Stimulated activated CD4-positive, alpha-beta T cell treated with anti-CD3 and anti-CD28 coated beads, Interleukin-12 subunit alpha, Interleukin-12 subunit beta, amount 100 ng/mL, for 48 hours (primary cell): ENCODE measurements at places on chromosomes 12 and 14.

DNA sequence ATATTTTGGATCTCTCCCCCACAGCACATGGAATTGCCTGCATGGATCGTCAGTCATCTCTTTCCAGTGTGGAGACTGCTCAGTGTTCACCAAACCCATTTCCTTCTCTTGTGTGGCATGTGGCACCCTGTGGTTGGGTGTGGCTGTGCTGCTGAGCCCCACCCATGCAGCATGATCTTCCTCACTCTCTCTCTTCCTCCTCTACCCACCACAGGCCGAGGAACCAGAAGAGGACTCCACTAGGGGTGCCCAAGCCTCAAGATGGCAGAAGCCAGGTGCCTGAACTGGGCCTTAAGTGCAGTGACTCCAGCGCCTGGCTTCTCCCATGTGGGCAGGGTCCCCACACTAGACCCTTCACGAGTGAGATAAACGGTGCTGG lies 66.8 kb upstream of the GPR68 start:
- peak; percentile 17 for DNase-seq

GRCh38 chr12:73445658-73446324 lies 1091.8 kb upstream of the ATXN7L3B start:
- no peak for DNase-seq

- no peak for DNase-seq
Observed at GRCh38 chr12:47712171-47712570, 6.3 kb upstream of the RPAP3 start.

DNA sequence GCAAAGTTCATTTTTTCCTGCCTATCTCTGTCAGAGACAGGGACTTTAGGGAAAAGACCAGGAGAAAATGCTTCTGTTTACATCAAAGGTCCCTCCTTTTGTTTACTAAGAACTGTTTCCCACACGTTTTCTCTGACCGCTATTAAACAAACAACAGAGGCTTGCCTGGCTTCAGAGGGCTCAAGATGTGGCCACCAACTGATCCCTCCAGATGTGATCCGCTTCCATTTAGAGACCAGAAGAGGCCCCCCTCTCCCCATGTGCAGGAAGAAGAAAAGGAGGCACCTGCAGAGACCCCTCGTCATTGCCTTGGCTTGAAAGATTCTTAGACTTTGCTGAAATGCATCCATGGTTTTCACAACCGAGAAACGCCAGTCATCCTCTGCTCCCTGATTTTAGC lies 217.9 kb upstream of the PWP1 start:
- no peak for DNase-seq

DNA sequence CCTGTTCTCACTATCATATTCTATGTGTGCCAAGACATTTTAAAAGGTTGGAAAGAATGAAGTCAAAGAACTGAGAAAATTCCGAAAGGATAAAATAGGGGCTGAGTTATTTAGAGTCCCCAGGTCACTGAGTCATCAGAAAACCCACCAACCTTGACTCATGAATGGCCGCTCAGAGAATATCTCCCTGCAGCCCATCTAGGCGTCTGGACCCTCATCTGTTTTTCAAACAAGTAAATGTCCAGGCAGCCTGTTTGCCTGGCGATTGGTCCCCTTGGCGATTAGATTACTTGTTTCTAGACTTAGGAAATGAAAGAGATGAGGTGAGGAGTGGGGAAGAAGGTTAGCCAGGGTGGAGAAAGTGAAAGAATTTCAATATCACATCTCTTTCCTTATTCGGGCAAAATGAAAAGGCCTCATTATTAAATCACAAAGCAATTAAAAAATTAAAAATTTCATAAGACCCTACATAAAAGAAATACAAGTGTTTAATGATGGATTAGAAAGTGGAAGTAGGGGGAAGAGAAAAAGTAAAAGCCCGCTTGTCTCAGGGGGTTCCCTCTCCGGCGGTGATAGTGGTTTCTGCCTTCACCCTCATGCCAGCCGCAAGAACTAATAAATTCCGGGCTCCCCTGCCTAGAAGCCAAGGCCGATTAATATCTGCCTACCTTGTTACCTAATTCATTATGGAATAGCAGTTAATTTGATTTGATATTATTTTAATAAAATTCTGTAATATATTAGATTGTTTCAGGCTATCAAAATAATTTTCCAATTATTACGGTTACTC lies 415.9 kb downstream of the BCL11B start:
- no peak for DNase-seq

- no peak for DNase-seq
Observed at GRCh38 chr12:24233519-24234246, 284.2 kb upstream of the SOX5 start.

- DNase-seq = no peak
Observed at GRCh38 chr12:70379846-70380245, 13.8 kb downstream of the KCNMB4 start.

DNA sequence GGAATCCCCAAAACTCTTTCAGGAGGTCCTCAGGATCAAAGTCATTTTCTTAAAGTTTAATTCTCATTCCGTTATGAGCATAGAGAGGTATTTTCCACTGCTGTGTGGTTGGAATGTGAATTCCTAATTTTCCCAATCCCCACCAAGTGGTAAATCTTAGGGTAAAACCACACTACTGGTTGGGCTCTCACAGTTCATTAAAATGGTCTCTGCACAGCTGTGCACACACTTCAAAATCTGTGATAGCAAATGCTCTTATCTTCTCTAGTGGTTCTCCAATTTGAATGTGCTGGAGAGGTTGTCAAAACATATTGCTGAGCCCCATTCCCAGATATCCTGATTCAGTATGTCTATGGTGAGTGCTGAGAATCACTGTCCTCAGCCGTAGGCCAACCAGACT lies 189.1 kb downstream of the BMP4 start:
- DNase-seq = no peak
